ENCODE measurements at places on chromosomes 3 and 15.

GRCh38 chr3:108505811-108506210, 4.6 kb downstream of the MYH15 start:
- peak; percentile 46 for DNase-seq

DNA sequence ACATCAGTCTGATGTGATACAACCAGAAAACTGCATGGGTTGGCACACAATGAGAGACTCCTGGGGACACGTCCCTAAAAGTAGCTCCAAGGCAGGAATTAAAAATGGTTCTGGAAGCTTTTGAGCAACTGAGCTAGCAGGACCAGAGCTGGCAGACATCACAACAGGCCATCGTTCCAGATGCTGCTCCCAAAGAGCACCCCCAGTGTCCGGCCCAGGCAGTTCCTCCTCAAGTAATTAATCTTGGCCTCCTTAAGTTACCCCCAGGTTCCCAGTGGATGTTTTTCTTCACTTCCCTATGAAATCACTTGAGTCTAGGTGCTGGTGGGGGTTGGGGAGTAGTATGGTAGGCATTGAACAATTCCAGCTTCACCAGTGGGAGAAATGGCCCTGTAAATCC, 711.6 kb downstream of the MECOM start:
- no peak for DNase-seq

DNA sequence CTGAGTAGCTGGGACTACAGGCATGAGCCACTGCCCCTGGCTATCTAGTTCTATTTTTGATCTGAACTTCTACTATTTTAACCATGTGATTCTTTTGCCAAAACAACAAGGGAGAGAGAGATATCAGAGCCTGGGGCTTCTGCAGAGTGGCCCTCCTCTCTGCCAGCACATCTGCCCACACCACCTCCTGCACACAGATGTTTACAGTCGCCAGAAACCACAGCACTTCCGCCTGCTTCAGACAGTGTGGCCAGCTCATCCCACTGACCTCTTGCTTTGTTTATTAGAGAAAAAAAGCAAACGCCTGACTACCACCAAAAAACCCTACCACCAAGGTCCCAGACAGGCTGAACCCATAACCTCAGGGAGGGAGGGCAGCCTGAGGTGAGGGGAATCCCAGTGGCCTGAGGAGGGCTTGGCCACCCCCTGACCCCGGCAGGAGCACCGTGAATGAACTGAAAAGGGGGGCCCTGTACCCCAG, 85.9 kb upstream of the ABHD2 start:
- no peak for DNase-seq

DNA sequence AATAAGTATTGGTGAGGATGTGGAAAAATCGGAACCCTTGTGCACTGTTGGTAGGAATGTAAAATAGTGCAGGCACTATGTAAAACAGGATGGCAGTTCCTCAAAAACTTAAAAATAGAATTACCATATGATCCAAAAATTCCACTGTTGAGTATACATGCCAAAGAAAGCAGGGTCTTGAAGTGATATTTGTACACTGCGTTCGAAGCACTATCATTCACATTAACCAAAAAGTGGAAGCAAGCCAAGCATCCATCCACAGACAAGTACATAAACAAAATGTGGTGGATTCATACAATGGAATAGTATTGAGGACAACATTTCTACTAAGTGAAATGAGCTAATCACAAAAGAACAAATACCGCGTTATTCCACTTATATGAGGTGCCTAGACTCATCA, 200.7 kb downstream of the TJP1 start:
- no peak for DNase-seq

GRCh38 chr3:57011022-57011421, 49.4 kb upstream of the SPATA12 start:
- no peak for DNase-seq

DNA sequence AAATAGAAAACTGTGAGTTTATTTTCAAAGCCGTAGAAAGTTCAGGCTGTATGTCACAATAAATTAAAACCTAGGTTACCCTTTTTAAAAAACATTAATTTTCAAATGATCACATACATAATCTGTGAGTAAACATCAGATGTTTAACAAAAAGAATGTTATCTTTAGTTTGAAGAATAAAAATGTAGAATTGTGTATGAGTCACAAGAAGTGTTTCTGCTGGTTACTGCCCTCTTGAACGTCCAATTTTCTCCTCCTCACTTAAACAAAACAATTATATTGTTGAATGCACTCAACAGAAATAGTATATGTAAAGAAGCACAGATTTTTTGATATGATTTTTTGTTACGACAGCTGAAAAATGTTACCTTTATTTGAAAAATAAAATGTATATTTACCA, 855.1 kb downstream of the ROBO1 start:
- DNase-seq, result no peak

GRCh38 chr15:77650265-77650664, 17.6 kb upstream of the LINGO1 start:
- DNase-seq, result no peak

GRCh38 chr3:55449527-55449926, 37.6 kb downstream of the WNT5A start:
- DNase-seq, result no peak

- DNase-seq, result no peak
Observed at GRCh38 chr3:152241142-152242017, 27.3 kb upstream of the MBNL1 start.

GRCh38 chr3:52218454-52218853, 7.0 kb downstream of the TLR9 start:
- no peak for DNase-seq

- peak; percentile 84 for DNase-seq
Observed at GRCh38 chr3:184289426-184289938, 9.6 kb upstream of the PSMD2 start.

- DNase-seq, result no peak
Observed at GRCh38 chr15:87293031-87293430, 963.5 kb downstream of the NTRK3 start.

GRCh38 chr3:183106635-183107034, 7.3 kb upstream of the MCCC1 start:
- DNase-seq, result no peak

- DNase-seq, result no peak
Observed at GRCh38 chr3:177443469-177443868, 246.2 kb upstream of the TBL1XR1 start.

DNA sequence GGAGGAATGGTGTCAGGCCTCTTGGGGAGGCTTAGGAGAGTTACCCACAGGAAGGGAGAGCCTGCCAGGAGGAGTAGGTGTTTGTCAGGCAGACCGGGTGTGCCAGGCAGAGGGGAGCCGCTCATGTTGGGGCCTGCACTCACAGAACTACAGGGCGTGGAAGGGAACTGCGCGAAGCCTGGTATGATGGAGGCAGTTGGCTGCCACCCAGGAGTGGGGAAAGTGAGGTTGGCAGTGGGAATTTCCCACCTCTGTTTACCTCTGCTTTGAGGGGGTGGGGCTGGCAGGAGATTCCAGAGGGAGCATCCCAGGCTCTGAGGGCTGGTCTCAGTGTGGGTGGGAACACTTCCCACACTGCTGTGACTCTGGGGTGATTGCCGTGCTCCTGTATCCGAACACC, 99.9 kb downstream of the SLCO3A1 start:
- DNase-seq, result no peak

DNA sequence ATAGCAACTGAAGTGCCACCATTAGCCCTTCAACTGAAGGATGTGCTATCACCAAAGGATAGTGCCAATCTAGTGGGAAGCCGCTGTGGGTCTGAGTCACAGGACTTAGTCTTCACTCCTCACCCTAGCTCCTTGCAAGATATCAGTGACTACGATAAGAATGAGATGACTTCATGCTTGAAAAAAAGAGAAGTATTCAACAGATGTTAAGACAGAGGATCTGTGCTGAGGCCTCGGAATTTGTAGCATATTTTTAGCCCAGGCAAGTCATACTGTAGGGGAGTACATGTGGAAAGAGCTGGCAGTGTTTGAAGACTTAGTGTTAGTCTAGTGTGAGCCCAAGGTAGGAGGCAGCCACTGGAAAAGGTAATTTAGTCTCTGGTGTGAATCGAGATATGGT, 270.7 kb upstream of the LRTM1 start:
- DNase-seq, result no peak

- DNase-seq, result no peak
Observed at GRCh38 chr3:163438760-163439159, 1639.5 kb downstream of the SI start.

DNA sequence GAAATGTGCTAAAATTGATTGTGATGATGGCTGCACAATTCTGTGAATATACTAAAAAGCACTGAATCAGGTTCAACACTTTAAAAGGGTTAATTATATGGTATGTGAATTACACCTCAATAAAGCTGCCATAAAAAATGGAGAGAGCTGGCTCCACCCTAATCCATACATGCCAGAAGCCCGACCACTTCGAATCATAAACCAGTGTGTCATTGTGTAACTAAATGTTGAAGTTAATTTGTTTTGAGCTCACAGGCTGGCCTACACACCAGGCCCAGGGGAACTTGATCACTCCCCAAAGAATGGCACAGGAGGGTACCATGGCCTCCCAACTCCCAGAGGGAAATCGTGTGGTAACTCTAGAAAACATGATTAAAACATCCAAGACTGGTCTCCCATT, 14.0 kb downstream of the PLCD1 start:
- no peak for DNase-seq

GRCh38 chr3:37214076-37214475, 39.7 kb upstream of the LRRFIP2 start:
- DNase-seq, result no peak

GRCh38 chr3:118765636-118766305, 268.9 kb downstream of the IGSF11 start:
- no peak for DNase-seq

- no peak for DNase-seq
Observed at GRCh38 chr3:136994772-136995516, 37.2 kb downstream of the IL20RB start.

DNA sequence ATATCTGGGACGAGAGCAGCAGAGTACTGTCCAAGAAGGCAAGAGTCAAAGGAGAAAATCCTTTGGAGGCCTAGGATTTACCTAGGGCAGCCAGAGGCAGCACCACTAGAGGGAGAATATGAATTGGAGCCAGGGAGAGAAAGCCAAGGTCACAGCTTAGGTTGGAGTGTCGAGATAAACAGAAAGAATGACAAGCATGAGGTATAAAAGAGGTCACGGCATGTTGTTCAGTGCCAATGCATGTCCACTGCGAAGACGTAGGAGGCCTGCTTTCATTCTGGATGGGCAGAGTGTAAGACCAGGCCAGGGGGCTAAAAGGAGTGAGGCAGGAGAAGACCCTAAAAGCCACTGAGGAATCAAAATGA, 47.2 kb downstream of the THBS1 start:
- no peak for DNase-seq

DNA sequence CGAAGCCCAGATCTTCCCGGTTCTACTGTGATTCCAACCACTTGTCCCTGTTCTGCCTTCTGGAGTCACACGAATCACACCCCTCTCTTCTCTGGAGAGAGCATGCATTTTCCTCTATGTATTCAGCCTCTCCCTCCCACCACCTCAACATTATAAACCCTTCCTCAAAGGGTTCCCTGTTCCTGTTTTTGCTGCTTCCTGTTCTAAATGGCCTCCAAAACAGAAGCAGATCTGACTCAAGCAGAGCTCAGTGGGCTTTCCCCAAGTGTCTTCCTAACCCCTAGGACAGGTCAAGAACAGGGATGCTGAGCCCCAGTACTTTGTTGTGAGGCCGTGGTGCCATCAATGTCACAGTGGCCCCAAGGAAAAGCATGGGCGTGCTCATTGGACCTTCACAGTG, 75.7 kb upstream of the ARNT2 start:
- no peak for DNase-seq

DNA sequence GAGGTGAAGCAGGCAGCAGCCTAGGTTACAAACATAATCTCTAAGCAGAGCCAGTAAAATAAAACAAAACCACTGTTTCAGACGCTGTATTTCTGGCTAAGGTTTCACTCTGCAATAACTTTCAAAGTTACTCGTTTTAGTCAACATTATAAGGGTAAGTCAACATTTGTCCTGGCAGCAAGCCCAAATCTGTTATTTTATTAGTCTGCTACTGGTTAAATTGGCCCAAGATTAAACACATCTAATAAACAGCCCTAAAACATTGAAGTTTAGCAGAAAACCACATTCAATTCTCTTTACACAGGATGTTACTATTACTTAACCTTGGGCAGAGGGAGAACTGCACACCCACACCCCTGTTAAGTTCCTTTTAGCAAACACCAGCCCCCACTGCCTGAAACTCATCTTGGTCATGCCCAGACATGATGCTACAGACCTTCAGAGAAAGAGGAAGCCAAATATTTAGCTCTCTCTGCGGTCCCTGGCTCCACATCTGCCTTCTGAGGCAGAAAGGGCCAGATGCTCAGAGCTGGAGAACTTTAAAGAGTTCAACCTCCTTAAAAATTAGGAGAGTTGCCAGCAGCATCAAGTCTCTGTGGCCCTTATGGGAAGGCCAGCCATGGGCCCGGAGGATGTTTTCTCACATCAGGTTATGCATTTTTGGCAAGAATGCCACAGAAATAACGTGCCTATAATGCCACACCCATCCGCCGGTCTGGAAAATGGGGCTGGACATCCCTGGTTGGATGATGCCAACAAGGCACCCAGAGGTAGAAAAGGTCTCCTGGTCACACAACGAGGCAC, 17.9 kb downstream of the ARHGEF3 start:
- no peak for DNase-seq

DNA sequence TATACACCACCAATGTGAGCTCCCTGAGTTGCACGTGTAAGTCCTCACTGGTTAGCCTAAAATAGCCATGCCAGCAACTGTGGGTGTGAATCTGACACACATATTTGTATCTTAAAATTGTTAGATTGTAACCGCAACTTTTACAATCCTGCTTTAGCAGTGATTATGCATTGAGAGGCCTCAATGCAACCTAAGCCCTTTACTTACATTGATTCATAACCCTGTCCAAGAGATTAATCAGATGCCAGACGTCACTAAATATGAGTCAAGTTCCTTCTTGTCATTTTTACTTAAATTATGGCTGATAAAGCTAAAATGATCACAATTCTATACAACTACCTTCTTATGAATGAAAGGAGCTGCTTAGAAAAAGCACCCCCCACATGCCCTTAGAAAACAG, 46.9 kb downstream of the IL17RD start:
- no peak for DNase-seq

DNA sequence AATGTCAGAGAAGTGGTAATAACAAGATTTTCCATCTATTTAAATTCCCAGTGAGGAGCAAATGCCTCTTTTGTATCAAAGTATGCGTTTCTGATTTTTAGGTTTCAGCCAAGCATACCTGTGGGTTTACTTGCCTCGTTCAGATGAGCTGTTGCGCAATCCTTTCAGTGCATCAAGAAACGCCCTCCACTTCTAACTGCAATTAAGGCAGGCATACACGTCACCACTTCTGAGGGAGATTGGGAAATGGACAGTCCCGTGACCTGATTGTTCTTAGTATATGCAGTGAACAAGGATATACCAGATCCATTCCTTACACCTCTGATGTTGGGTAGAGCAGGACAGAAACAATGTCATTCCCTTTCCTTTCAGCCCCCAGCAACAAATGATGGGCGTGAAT, 219.0 kb downstream of the ITPR1 start:
- DNase-seq, result no peak

DNA sequence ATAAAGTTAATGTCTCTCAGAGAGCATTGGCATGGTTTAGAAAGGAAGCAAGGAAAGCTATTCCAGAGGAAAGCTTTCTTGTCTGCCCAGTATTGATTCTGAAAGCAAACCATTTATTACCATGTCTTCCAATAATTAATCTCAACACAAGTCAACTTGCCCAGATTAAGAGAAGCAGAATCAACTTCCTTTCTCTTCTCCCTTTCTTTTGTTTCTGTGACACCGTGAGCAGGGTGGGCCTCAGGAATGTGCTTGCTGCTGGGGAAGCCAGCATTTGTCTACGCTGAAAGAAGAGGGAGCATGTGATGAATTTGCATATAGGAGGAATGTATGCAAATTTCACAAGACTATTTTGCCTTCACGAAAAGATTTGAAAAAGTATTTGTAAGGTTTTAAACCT, 368.6 kb upstream of the ROPN1 start:
- DNase-seq, result no peak
